ENCODE measurements at places on chromosomes 2 and 18. TPM values are rescaled to one million over a fixed set of nuclear protein-coding genes. Genes with fewer than 3 reads are reported as not detected.

Gene TPGS2
- total RNA-seq = 49.7 TPM

Gene SLC39A6
- 20.1 TPM for total RNA-seq

GRCh38 chr2:58914733-58915505 is 673.8 kb upstream of the FANCL start:
- H3K27me3 ChIP-seq = no peaks in the 10 kb centered on the region
- H3K4me3 ChIP-seq = no peak overlapping the region
- DNase-seq = no peak
- H3K36me3 ChIP-seq = no peaks in the 10 kb centered on the region
- no peaks in the 10 kb centered on the region for H3K4me1 ChIP-seq

GRCh38 chr2:152715854-152716428 is 1.3 kb downstream of the PRPF40A start:
- no peaks in the 10 kb centered on the region for H3K27me3 ChIP-seq
- H3K4me3 ChIP-seq = peak overlapping the region; percentile 88
- H3K36me3 ChIP-seq = no peaks in the 10 kb centered on the region
- DNase-seq = no peak

DNA sequence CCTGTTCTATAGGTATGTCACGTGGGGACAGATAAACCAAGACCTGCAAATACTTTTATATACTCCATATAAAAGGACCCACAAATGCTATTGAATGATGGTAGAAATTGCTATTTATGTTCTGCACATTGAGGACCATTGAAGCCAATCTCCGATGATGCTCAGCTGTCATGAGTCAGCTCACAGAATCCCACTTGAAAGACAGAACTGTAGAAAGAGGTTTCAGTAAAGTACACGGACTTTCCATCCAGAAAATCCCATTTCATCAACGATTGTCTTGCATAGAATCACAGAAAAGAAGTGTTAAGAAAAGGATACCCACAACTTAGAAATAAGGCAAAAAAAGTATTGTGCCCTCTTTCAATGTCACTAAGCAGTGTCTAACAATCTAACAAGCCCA is 169.0 kb upstream of the COPS8 start:
- no peaks in the 10 kb centered on the region for H3K27me3 ChIP-seq
- H3K4me3 ChIP-seq = no peak overlapping the region
- H3K27ac ChIP-seq = no peak overlapping the region
- no peak for DNase-seq

GRCh38 chr18:6569813-6570212 is 155.1 kb upstream of the L3MBTL4 start:
- no peaks in the 10 kb centered on the region for H3K27me3 ChIP-seq
- no peak for DNase-seq
- peaks cover 41% of the 10 kb centered on the region for H3K4me1 ChIP-seq
